Type B pancreatic cell (in vitro differentiated cells): ENCODE measurements at places on chromosomes 2 and 18. TPM values are rescaled to one million over a fixed set of nuclear protein-coding genes. Genes with fewer than 3 reads are reported as not detected.

Gene PTMA
- total RNA-seq = 969 and 1,228 TPM in 2 replicates

Gene SEMA4F
- 7.1 and 17.0 TPM in 2 replicates for total RNA-seq

Gene GRB14
- total RNA-seq = 8.8 and 11.6 TPM in 2 replicates

Gene TSPYL6
- not detected in 2 replicates for total RNA-seq

Gene MYCN
- total RNA-seq = 24.6 and 68.3 TPM in 2 replicates

Gene NEU2
- total RNA-seq = 0.33 TPM in 1 of 2 replicates, not detected in the other

Gene ERBB4
- 5.3 and 9.9 TPM in 2 replicates for total RNA-seq

Gene ATG4B
- 96.5 and 112 TPM in 2 replicates for total RNA-seq

Gene LRPPRC
- 104 and 117 TPM in 2 replicates for total RNA-seq

Gene NOL4
- total RNA-seq = 3.6 and 8.9 TPM in 2 replicates

Gene FAM110C
- 2.3 and 2.6 TPM in 2 replicates for total RNA-seq

Gene G6PC2
- 2.1 and 2.8 TPM in 2 replicates for total RNA-seq

Gene GAL3ST2
- total RNA-seq = 0.19 and 0.29 TPM in 2 replicates

Gene IL1A
- 0.60 and 1.6 TPM in 2 replicates for total RNA-seq

Gene LRRC30
- not detected in 2 replicates for total RNA-seq

Gene RGPD3
- total RNA-seq = 0.07 and 0.17 TPM in 2 replicates

Gene CAPN14
- total RNA-seq = 0.12 and 0.39 TPM in 2 replicates

Gene PFN4
- total RNA-seq = 1.3 and 2.5 TPM in 2 replicates

Gene ARHGAP25
- total RNA-seq = 1.1 and 2.4 TPM in 2 replicates

Gene GTF3C2
- 74.2 and 76.5 TPM in 2 replicates for total RNA-seq

Gene PDCD1
- total RNA-seq = not detected in 2 replicates

Gene RESP18
- not detected in 2 replicates for total RNA-seq

Gene AFTPH
- 26.4 and 38.1 TPM in 2 replicates for total RNA-seq

Gene SP140
- 0.97 and 1.00 TPM in 2 replicates for total RNA-seq

Gene RTP5
- total RNA-seq = not detected in 2 replicates

Gene CNOT11
- 64.5 and 69.6 TPM in 2 replicates for total RNA-seq

Gene VWC2L
- total RNA-seq = 0.17 and 0.31 TPM in 2 replicates

Gene SNTG2
- 0.45 and 1.1 TPM in 2 replicates for total RNA-seq
